ENCODE measurements at places on chromosomes 12 and 14.

- DNase-seq = no peak
Observed at GRCh38 chr12:58809064-58809607, 111.2 kb downstream of the LRIG3 start.

DNA sequence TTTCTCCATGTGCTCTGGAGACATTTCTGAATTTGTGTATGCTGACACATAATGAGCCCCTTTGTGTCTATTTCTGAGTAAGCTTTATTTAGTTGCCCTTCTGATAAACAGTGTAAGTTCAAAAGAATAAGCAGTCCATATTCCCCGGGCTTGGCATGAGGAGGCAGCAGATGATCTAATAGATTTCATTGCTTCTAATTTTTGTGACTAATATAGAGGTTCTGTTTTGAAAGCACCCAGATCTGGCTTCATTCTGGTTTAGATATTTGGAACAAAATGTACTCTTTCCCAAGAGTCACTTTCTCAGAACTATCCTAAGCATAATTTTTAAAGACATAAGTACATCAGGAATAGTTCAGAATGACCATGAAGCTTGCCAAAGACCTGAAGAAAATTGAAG is 290.9 kb downstream of the BTG1 start:
- DNase-seq = no peak

- no peak for DNase-seq
Observed at GRCh38 chr12:124422570-124423523, 128.0 kb downstream of the RFLNA start.

DNA sequence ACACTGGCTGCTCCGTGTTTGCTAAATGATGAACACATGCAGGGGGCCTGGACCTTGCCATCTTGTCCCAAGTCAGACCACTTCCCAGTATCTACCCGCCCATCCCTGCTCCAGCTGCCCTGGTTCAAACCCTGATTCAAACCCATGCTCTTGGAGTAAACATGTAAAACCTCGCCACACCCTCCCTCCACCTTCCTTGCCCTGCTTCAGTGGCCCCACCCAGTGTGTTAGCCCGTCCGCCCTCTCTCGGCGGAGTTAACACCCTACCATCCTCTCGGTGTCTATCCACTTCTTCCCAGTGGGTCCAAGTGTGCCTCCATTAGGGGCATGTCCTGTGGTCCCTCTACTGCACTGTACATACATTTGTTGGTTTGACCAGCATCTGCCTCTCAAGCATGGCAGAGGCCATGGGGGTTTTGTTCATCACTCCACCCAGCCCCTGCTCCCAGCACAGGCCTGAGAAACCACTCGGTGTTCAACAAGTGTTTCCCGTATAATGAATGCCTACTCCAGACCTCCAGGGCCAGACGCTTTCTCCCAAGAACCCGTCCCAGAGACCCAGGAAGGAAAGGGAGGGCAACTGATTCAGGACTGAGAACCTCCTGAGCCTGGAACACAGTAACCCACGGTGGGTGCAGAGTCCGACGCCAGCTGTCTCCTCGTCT is 37.1 kb downstream of the P2RX4 start:
- no peak for DNase-seq

DNA sequence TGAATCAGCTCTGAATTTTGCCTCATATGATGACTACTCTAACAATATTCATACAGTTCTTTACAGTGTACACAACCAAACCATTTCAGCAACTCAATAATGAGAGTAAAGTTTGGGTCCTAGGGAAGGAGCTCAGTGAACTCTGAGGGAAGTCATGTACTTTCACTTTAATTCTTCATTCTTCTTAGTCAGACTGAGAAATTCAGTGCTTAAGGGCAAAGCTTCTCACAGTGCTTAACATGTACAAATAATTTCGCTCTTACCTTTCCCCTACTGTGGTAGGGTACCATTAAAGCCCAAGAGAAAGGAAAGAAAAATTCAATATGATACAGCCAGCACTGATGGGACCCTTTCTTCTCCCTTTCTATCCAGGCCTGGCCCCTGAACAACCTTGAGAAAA is 435.0 kb downstream of the NELL2 start:
- no peak for DNase-seq

DNA sequence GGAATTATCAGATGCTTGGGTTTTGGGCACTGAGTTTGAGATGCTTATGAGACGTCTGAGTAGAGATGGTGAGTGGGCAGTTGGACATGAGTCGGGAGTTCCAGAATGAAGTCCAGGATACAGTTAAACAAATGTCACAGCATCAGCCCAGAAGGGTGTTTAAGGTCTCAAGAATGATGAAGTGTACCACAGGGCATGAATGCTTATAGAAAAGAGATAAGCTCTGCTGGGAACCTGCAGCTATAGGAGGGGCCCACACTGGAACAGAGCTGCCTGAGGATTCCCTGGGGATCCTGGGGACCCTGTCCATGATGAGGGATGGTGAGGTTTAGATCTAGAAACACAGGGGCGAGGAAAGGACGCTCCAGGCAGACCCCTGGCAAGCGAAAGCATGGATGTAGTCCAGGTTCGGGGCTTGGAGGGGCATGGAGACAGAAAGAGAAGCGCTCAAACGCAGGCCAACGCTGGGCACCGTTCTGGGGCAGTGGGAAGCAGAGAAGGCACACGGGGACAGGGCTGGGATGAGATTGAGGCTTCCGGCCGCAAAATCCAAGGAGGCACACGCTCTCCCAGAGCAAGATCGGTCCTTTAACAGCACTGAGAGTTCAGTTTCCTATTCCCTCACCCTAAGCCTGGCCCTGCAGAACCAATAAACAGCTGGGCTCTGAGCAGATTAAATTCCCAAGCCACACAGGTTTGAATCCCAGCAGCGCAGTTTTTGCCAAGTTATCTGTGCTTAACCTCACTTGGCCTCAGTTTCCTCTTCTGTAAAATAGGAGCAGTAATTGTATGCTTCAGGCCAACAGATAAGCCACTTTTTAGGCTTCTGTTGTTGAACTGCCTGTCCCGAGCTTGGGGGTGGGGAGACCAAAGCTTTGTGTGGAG is 52.9 kb downstream of the EID3 start:
- no peak for DNase-seq

- no peak for DNase-seq
Observed at GRCh38 chr12:87812030-87812429, 217.2 kb downstream of the C12orf50 start.

DNA sequence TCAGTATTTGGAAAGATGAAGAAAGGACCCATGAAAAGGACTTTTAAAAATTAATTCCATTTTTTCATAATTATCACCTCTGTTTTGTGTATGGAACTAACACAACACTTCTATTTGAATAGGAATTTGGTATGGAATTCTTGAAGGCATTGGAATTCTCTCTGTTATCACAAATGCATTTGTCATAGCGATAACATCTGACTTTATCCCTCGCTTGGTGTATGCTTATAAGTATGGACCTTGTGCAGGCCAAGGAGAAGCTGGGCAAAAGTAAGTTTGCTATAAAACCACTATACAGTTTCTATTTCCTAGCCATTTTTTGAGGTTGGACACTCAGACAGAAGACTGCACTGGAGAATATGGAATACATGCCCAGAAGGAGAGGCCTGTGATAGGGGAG is 98.6 kb downstream of the SLC5A8 start:
- DNase-seq = no peak

GRCh38 chr14:71557351-71557750 is 374.9 kb upstream of the RGS6 start:
- no peak for DNase-seq
